ENCODE measurements at places on chromosomes 2 and 18. TPM values are rescaled to one million over a fixed set of nuclear protein-coding genes. Genes with fewer than 3 reads are reported as not detected.

- no peak for DNase-seq
Observed at GRCh38 chr18:61596296-61596695, 263.1 kb downstream of the CDH20 start.

The RASGRP3 gene
- 17.1 TPM for polyA plus RNA-seq

The TUBA3E gene
- 0.04 TPM for polyA plus RNA-seq

DNA sequence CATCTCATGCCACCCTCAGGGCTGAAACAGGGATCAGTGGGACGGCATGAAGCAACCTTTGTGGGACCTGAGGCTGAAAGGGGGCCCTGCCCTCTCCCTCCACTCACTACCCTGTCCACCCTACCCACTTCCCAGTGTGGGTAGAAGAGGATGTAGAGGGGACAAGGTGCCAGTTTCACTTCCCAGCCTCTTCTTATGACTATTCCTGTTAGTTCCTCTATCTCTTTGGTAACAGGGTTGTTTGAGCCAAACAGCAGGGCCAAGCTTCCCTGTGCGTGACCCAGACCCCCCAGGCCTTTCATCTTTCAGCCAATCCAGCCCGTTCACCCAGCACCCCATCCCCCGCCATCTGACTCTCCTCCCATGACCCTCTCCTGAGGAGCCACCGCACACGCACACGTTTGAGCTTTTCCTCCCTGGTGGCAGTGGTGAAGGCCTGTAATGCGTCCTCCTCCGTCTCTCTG, 82.3 kb downstream of the STPG4 start:
- no peak for DNase-seq

DNA sequence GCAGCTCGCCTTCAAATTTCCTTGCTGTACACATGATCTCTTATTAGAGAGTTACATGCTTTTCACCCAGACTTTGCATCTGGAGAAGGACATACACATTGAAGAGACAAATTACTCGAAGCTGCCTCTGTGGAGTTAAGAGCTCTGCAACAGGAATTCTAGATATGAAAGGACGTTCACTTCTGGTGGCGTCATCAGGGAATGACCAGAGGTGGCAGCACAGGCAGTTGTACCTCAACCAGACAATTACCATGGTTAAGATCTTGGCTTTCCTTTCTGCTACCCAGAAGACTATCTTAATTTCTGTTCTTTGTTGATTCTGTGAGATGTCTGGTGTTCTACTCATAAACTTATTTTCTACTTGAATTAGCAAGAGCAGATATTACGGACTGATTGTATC, 39.1 kb upstream of the MC4R start:
- DNase-seq, result no peak

GRCh38 chr2:19474128-19474527, 115.7 kb upstream of the OSR1 start:
- DNase-seq, result peak; percentile 56

The CTLA4 gene
- 0.08 TPM for polyA plus RNA-seq

DNA sequence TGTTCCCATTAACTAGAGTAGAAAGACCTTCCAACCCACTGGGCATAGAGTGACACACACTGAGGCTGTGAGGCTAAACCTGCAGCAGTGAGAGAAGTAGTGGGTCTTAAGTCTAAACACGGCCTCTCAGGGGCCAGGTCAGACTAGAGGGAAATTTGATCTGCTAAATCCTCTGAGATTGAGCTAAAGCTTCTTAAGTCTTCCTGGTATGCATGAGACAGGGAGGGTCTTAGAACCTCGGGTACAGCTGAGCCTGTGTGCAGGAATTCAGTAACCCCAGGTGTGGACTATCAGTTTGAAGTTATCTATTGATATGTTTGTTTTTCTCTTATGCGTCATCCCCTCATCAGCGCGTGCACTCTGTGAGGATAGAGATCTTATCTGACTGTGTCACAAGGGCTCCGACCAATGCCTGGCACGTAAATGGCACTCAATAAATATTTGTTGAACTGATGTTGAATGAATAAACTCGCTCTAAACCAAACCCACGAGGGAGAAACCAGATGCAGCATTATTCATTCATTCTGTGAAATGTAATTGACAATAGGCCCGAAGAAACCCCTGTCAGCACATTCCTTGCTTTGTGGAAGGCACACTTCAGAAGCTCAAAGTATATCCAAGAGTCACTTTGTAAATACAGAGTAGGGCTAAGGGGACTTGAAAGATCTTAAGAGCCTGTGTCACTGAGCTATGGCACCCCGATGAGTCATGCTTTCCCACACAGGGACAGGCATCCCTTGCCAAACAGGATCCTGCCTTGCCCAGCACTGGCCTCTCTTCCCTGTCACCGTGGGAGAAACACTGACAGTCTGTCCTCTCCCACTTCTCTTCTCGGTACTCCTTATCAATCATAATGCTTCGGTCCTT, 21.7 kb upstream of the RAB10 start:
- DNase-seq, result no peak

DNA sequence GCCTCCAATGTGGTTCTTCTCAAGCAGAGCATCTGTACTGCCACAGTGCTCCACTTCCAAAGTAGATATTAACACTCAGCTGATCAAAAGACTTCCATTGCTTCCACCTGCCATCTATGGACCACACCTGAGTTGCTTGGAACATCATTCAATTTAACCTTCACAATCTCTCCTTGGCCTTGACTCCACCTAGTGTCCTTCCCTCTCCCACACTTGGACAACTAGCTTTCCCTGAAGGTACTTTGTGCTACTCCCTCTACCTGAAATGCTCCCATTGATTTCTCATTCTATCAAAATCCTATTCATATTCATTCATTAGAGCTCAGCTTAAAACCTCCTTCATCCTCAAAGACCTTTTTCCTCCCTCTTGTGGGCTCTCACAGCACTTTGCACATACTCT, 48.7 kb downstream of the SOWAHC start:
- no peak for DNase-seq

- no peak for DNase-seq
Observed at GRCh38 chr18:5417342-5417741, 121.8 kb upstream of the ZBTB14 start.

GRCh38 chr2:1685957-1686783, 58.1 kb downstream of the PXDN start:
- no peak for DNase-seq

GRCh38 chr2:231104115-231104713, 20.6 kb downstream of the HTR2B start:
- no peak for DNase-seq

DNA sequence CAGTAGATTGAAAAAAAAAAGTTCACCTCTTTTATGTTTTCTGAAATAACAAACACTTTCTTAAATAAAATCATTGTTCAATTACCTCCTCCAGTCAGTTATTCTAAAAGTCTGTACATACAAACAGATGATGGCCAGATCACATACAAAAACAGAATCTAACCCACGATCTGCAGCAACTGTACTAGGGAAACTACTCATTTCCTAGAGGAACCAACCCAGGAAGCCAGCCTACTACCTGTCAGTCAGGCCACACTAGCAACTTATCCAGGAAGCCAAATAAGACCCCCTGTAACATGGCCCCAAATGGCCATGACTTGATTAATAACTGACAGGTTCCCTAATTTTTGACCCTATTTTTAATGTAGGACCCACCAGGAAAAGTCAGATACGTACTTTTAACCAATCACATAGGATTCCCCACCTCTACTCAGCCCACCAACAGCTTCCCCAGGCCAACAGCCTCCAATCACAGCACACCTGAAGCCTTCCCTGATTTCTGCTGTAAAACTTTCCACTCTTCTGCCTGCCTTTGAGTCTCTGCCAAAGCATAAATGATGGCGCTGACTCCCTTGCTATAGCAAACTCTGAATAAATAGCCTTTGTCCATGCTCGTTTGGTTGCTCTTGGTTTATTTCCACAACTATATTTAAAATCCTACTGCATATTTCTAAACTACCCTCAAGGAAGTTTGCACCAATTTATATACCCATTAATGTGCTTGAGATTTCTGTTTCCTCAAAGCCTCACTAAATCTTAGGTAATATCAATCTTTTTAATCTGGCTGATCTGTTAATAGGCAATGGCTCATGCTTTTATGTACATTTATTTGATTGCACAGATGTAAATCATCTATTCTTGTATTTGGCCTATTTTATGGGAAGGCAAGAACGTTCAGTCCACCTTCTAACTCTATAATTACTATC, 486.4 kb downstream of the FBXO15 start:
- no peak for DNase-seq

GRCh38 chr18:7395566-7395965, 164.7 kb downstream of the LRRC30 start:
- no peak for DNase-seq

GRCh38 chr2:72173640-72174321, 26.1 kb upstream of the CYP26B1 start:
- no peak for DNase-seq

The C2orf80 gene
- polyA plus RNA-seq, result 0.50 TPM

- no peak for DNase-seq
Observed at GRCh38 chr18:54004828-54005227, 219.6 kb downstream of the MBD2 start.

DNA sequence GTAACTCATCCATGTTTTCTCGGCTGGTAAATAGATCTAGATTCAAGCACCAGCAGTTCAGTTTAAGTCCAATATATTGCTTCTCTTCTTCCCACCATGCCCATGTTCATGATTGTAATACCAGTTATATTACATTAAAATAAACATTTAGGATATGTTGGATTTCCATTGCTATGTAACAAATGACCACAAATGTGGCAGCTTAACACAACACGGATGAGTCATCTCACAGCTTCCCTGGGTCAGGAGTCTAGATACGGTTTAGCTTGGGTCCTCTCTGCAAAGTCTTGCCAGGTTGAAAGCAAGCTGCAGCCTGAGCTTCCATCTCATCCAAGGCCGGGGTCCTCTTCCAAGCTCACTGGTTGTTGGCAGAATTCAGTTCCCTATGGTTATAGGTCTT, 39.4 kb upstream of the SMAD2 start:
- DNase-seq, result no peak

GRCh38 chr2:220980966-220981675, 591.0 kb downstream of the EPHA4 start:
- no peak for DNase-seq

DNA sequence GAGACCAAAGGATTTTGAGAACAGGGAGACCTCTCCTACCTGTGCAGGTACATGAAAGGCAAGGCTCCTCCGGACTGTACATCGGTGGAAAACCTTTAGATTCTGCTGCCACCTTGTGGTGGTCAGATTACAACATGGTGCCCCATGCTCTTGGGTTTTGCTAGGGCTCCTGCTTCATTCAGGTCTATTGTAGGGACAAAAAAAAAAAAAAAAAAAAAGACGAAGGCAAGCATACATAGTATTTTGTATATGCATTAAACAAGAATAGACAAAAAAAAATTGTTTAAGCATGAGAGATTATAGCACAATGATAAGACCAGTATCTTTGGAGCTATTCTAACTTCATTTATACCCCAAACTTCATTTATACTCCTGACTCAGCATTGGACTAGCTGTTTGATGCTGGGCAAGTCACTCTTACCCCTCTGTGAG, 27.4 kb upstream of the SPR start:
- DNase-seq, result peak; percentile 46

GRCh38 chr2:5849562-5849961, 157.4 kb downstream of the SOX11 start:
- no peak for DNase-seq

GRCh38 chr2:240436683-240437550, 1.5 kb downstream of the GPC1 start:
- no peak for DNase-seq

DNA sequence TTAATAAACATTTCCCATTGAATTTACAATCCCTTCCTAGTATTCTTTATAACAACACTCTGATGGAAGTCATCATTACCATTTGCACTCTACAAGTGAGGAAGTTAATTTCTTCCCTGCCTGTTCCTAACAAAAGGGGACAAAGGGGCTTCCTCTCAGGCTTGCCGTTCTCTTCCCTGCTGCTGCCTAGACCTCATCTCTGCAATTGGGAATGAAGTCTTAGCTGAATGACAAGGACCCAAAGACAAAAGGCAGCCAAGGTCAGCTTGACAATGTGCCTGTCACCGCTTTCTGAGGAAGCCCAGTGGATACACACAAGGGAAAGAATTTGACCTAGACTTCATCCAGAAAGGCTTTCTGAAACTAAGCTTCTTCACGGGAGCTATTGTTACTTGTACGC, 416.4 kb downstream of the CMPK2 start:
- DNase-seq, result no peak

DNA sequence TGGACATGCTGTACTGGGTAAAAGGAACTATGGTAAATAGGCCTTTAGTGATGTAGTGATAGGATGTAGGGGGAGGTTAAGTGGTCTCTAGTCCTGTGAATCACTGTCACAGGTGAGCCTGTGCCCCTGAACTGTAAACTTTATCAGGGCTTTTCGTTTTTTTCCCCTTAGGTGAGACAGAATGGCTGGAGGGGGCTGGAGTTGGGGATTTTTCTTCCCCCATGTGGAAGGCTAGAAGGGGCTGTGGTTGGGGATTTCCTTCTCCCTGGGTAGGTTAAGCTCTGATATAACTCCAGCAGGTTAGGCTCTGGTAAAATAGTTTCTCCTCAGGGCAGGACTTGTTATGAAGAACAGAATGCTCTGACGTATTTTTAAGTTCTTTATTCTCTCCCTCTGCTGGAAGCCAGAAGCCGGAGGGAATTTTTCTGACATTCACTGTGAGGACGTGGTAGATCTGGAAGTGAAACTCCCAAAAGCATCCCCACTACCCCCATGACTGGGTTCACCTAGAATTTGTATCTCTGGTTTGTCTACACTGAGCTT, 28.5 kb downstream of the PIKFYVE start:
- DNase-seq, result no peak

Data from right renal pelvis (tissue), 4 donors.